ENCODE measurements at places on chromosomes 4 and X. TPM values are rescaled to one million over a fixed set of nuclear protein-coding genes. Genes with fewer than 3 reads are reported as not detected.

CXXC4 gene
- total RNA-seq: not detected

HTN1 gene
- not detected for total RNA-seq

PPP1R3F gene
- total RNA-seq: 8.5 TPM

CENPVL1 gene
- not detected for total RNA-seq
